ENCODE measurements at places on chromosomes 7 and 10.

DNA sequence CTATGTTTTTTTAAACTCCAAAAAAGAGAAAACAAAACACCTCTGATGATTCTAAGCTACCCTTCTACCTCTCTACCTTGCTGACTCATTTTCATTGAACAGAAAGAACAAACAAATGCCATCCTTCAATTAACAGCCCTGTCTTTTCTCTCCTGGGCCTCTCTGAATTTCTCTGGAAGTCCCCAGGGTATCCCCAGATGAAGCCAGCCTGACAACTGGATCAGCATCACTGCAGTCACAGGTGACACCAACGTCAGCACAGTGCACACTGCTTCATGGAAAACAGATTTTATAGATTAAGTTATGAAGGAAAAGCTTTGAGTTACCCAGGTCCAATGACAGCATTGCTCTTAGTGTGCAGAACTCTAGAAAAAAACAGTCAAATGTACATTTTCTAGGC, 5.7 kb downstream of the HUS1 start:
- no peak for DNase-seq

DNA sequence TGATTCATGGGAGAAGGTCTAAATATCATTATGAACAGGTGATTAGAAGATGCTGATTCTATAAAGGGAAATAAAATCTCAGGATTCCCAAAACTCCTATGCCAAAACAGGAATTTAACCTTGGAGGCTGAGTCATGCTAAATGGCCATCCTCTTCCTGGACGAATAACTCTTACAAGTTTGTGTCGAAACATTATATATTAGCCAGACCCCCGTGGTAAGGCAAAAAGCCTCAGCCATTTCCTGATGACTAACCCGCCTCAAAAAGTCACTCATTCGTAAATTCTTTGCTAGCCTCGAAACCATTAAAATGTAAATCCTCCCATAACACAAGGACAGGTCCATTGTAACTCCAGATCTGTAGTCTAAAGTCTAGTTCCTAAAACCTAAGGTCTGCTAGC, 32.0 kb downstream of the CUL2 start:
- DNase-seq = no peak

DNA sequence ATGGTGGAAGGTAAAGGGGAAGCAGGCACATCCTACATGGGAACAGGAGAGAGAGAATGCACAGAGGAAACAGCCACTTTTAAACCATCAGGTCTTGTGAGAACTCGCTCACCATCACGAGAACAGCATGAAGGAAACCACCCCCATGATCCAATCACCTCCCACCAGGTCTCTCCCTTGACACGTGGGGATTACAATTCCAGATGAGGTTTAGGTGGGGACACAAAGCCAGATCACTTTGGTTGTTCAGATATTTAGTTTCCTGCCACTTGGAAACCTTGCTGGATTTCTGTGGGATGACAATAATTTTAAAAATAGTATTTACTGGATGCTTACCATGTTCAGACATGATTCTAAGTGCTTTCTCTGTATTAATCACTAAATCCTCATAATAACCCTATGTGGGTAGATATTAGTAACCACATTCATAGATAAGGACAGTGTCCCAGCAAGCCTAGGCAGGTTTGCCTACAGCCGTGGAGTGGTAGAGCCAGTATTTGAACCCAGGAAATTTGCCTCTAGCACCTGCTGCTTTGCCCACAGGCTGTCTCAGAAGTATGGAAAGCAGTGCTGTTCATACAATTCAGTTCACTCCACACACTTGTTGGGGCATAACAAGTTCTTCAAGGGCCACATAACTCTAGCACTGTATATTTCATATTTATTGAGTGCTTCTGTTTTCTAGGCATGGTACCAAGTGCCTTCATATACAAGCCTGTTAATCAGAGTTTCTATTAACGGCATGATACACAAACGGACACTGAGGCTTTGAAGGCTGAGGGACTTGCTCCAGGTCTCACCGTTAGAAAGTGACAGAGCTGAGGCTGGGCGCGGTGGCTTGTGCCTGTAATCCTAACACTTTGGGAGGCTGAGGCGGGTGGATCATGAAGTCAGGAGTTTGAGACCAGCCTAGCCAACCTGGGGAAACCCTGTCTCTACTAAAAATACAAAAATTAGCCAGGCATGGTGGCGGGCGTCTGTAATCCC, 8.3 kb downstream of the TLL2 start:
- no peak for DNase-seq

GRCh38 chr10:96377816-96378294, 19.1 kb upstream of the OPALIN start:
- no peak for DNase-seq

DNA sequence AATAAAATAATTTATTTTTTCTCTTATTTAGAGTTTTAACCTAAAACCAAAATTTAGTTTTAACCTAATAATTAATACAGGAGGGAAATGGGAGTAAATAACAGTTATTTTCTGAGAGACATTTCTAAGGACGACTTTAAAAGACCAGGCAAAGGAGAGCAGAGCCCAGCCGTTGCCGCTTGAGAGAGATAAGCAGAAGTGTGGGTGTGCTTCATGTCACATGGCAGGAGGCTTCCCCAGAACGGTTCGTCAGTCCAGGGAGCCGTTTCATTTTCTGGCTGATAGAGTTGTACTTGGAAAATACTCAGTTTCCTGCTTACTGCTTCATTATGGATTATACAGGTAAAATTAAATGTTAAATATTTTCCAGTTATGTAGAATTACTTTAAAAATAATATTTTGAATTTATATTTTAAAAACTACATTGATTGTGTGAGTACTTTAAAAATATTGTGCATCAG, 61.4 kb downstream of the ST7 start:
- peak; percentile 41 for DNase-seq

GRCh38 chr7:7491044-7491443, 44.6 kb downstream of the COL28A1 start:
- DNase-seq = no peak

GRCh38 chr7:24778543-24779282, 21.4 kb upstream of the GSDME start:
- no peak for DNase-seq

DNA sequence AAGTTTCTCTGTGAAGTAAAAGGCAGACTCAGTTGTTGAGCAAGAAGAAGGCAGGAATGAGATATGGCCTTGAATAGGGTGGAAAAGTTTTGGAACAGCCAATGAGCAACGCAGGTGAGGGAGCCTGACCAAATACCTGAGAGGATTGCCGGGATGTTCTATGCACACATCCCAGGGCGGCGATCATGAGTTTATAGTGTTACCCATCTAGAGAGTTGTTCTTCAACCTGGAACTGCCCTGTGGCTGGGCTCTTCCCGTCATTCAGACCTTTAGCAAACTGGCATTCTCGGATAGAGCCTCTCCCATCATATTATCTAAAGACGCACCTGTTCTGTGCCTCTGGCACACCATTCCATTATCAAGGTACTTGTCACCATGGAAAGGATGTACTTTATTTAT, 103.0 kb upstream of the KIF5B start:
- DNase-seq = no peak

GRCh38 chr10:65628493-65629139, 1297.2 kb upstream of the LRRTM3 start:
- DNase-seq = no peak

- no peak for DNase-seq
These were observed 769 bp upstream of the TMEM248 start for GRCh38 chr7:66920256-66920655.

GRCh38 chr7:127150543-127150942, 102.2 kb downstream of the GRM8 start:
- DNase-seq = no peak

- DNase-seq = peak; percentile 26
These were observed 45.4 kb downstream of the SLC13A1 start for GRCh38 chr7:123154231-123154860.

GRCh38 chr10:100826983-100827818, 81.8 kb downstream of the PAX2 start:
- DNase-seq = peak; percentile 59

DNA sequence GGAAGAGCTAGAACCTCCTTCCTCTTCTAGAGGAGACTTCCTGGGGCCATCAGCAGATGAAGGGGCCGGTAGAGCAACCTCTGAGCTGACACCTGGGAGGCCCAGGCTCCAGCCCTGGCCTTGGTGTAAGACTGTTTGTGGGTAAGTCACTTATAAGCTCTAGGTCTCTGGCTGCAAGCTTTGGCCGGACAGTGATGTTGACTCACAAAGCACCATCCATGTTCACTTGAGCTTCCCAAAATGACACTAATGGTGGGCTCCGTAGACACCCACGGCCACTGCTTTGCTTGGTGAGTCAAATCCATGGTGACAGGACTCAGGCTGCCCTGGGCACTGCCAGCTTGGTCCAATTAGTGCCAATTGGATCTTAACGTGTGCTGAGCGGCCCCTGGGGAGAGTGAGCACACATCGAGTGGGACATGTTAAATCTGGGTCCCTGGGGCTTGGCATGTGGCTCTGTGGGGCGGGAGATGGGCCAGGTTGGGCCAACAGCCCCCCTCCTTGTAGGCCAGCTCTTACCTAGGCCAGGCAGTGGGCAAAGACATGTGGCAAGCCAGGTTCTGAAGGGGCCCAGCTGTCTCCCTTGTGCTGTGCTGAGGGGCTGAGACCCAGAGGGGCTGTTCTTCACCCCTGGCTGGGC, 16.7 kb downstream of the NEURL1 start:
- DNase-seq = no peak

GRCh38 chr10:119030421-119031250, 1.1 kb downstream of the NANOS1 start:
- peak; percentile 79 for DNase-seq

DNA sequence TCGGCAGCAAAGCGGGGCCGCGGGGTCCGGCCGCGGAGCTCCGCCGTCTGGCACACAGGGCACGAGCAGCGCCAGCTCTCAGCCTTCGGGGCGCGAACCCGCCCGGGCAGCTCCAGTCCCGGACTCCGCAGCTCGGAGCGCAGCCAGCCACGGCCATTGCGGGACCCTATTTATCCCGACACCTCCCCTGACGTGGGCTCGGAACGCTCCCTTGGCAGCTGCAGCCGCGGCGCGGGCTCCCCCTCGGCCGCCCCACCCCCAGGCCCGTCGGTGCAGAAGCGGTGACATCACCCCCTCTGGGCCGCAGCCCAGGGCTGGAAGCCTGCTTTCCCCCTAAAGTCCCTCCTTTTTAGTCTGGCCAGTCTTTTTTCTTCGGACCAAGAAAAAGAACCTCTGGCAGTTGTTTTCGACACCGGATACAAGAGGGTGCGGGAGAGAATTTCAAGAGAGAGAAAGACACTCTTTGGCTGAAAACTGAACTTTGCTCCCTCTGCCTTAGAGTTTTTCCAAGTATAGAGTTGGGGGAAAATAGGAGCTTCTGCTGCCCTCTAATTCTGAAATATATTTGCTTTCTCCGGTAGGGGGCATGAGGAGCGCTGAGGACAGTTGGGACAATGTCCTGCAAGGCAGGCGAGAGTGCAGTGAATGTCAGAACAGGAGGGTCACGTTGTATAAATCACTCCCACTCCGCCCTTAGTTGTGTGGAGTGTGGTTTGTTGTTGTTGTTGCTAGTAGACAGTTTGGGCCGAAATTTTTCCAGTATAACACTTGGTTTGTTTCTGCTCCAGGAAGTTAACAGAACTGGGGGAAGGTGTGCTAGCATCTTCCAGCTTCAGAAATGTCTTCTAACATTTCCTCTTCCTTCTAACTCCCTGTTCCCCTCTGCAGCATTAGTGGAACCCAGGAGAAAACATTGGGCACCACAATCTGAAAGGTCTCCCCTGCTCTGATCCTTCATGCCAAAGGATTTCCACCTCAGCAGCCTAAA, at the start of gene SFRP4:
TSS of gene SFRP4 (minus strand) at position 145 of the 988 bp plus-strand sequence. CDS start 280 bp downstream, outside the sequence.
- DNase-seq = peak; percentile 10

DNA sequence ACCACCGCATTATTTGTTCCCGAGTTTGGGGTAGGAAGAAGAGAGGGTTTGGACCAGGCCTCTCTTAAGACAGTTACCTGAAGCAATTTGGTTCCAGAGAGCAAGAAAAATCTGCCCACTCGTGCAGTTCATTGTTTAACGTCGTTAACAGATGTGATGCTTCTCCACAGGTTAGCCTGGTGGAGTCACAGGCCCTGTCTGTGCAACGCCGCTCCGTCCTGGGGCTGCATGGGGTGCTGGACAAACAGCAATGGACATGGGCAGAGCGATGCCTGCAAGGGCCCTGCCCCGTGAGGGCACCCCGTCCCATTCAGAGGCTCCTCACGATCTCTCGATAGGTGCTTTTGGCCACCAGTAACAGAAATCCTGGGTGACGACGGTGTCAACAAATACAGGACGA, 9.7 kb downstream of the FOXL3 start:
- no peak for DNase-seq

- no peak for DNase-seq
These were observed 36.7 kb downstream of the PFKFB3 start for GRCh38 chr10:6239213-6239991.

DNA sequence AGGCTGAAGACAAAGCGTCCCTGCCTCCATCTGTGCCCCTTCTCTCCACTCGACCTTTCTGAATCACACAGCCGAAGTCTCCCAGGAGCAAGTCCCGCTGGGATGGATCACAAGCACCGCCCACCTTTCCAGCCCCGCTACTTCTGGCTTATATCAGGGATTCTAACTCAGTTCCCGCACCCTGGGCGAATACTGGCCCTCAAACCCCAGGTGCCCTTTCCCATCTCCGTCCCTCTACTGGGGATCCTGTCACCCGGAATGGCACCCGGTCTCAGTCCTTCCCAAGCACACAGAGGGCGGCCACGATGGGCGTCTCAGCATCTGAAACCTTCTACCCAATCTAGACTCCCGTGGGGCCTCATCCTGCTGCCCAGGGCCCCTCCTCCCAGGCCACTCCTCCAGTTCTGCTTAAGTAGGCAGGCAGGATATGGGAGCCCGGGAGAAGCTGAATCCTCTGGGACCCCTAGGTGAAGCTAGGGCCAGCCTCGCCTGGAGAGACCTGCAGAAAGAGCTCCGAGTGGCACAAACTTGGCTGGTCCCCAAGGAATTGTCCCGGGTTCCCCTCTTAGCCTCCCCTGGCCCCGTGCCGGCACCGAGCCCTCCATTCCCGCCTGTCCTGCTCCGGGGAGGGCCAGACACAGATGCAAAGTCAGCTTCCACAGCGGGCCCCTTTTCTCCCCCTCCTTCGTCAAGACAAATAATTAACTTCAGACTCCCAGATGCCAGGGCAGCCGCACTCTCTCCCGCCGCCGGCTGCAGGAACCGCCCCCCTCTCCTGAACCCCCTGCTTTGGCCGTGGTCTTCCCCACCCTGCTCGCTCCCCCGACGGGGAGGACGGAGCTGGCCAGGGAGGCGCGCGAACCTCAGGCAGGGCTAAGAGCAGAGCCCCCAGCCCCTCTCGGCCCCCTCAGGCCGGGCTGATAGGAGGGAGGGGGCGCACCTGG, 612 bp downstream of the KCP start:
- no peak for DNase-seq

DNA sequence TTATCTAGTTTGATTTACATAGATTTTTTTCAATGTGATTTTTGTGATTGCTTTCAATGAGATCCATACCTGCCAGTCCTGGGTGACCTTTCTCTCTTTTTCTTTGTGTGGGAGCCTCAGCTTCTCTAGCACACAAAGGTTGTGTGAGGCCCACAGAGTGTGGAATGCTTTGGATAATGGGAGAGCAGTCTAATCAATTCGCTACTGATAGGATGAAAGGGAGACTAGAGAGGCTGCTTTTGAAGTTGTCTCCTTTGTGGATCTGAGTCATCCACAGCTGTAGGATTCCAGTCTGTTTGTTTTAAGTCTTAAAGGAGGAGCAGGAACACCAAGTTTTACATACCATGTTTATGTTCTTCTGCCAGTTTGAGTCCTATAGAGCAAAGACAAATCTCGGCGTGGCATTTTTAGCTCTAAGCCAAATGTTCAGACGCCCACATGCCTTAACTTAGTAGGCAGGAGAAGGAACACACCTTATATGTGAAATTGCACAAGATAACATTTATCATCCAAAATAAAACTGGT, 330.0 kb downstream of the ARL4A start:
- no peak for DNase-seq

- DNase-seq = no peak
These were observed 14.8 kb downstream of the KIF5B start for GRCh38 chr10:32041290-32042028.

- peak; percentile 33 for DNase-seq
These were observed 35.9 kb upstream of the AP5Z1 start for GRCh38 chr7:4739528-4739992.
